ENCODE measurements at places on chromosomes 1 and 21.

DNA sequence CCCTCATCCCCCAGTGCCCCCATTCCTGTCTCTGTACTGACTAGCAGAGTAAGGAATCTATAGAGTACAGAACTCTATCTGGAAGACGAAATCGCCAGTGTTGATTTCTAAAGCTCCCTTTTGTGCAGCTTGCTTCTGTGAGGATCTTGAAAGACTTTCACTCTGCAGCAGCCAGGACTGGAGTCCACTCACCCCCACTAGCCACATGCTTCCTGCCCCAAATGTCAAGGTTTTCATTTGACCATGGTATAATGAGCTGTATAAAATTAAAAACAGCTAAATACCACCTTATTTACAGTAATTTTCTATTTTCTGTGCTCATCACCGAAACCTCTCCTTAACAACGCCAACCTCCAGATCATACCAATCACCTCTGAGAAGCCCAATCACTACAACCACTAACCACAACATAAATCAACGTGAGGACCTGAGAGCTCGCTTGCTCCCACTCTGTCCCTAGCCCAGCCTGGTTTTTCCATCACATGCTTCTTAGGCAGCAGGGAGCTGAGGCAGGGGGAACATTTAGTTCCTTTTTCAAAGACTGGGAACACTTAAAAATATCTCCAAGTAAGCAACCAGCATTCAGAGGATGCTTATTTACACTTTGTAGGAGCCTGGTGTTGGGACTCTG, 56.1 kb upstream of the IRF2BP2 start:
- DNase-seq: peak; percentile 92

GRCh38 chr1:203133970-203134725, 6.6 kb downstream of the ADORA1 start:
- peak; percentile 81 for DNase-seq

GRCh38 chr1:24795236-24795635, 50.0 kb downstream of the CLIC4 start:
- no peak for DNase-seq

- peak; percentile 67 for DNase-seq
Observed at GRCh38 chr1:35568975-35569395, 4.1 kb upstream of the TFAP2E start.

DNA sequence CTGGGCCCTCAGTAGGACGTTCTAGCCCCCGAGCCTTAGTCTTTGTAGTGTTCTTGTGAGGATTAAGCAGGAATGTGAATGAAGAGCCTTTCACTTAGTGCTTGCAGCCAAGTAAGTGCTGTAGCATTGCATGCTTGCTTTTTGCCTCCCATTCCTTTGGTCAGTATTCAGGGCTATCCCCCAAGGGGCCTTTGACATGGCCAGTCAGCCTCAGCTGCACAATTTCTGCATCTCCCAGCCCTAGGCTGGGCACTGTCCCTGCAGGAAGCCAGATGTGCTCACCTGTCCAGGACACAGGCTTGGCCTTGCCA, 30.5 kb downstream of the SOX13 start:
- DNase-seq: no peak

GRCh38 chr1:225573216-225573615, 79.7 kb downstream of the ENAH start:
- DNase-seq: no peak

GRCh38 chr1:215623162-215623561, 56.1 kb downstream of the KCTD3 start:
- DNase-seq: no peak

DNA sequence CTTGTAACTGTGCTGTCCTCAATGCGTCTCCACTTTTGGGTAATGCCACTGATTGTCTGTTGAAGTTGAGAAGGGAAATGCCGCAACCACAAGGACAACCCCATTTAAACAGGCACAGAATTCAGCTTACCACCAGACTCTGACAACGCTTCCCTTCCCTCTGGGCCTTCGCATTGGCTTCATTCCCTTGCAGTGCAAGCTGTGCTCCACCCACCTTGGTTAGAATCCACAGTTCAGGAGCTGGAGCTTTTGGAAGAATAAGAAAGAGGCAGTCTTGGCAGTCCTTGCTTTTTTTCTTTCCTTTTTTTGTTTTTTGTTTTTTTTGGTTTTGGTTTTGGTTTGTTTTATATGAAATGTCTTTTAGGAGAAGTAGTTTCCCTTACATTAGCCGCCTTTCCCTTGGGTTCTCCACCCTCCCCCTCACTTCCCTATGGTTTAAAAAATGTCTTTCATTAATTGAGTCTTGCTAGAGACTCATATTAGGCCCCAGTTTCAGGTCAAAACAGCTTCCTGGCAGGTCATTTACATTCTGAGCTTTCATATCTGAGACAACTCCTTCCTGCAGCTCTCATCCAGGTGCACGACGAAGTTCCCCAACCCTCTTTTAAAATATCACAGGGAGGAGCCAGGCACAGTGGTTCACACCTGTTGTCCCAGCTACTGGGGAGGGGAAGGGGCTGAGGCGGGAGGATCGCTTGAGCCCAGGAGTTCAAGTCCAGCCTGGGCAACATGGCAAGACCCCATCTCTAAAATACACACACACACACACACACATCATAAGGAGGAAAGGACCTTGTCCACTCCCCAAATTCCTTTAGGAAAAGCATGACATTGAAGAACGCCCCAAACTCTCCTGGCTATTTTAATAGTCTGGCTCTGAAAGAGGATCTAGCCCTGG, 20.7 kb upstream of the LAX1 start:
- peak; percentile 59 for DNase-seq

DNA sequence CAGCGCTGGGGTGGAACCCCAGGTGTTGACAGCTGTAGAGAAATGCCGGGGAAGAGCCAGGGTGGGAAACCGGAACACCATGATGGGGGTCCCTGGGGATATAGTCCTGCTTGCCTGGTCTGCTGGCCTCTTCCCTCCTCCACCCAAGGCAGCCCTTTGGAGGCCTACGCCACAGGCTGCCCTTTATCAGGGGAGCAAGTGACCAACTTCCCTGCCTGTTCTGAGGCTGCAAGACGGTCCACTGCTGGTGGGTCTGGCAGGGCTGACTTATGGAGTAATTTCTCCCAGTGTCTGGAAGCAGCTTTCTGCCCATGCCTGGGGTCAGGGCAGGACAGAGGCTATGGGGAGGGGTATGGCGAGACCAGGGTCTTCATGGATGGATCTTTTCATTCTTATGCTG, 50.8 kb upstream of the EDN2 start:
- DNase-seq: no peak

GRCh38 chr1:76237211-76237610, 162.7 kb downstream of the ST6GALNAC3 start:
- no peak for DNase-seq

GRCh38 chr1:7470904-7471638, 300.0 kb upstream of the VAMP3 start:
- DNase-seq: peak; percentile 7
